ENCODE measurements at places on chromosomes 1 and 21.

DNA sequence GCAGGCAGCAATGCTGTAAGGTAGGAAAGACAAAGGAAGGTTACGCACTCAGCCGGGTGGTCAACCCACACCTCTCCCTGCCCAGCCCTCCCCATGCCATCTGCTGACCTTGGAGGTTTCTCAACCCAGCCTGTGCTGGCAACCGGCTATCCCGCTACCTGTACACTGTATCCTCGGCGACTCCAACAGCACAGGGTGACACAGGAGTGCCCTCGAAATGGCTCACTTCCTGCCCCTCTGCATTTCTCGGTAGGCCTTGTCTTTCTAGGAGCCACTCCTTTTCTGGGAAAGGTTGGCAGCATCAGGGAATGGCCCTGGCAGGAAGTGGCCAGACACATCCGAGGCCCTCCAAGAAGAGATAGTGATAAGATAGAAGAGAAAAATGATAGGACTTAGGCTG is 124.0 kb downstream of the PROX1 start:
- no peak for DNase-seq

DNA sequence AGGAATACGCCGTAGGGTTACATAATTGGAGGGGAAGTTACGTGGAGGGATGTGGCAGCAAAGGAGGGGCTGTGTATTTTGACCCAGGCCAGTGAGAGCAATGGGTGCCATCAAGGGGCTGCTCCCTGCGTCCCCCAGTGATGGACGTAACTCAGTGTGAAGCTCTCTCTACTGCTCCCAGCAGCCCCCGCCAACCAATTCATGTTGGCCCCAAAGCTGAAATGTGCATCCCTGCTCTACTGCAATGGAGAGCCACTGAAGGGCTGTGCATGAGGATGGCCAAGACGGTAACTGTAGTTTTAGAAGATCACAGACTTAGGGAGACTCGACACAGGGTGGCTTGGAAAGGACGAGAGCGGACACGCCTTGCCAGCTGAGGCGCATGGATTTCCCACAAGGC is 38.3 kb downstream of the PGBD5 start:
- DNase-seq = no peak

- DNase-seq = no peak
These were observed 106.7 kb upstream of the SLC5A9 start for GRCh38 chr1:48115835-48116234.

GRCh38 chr1:95716097-95716496 is 482.1 kb downstream of the RWDD3 start:
- DNase-seq = no peak

GRCh38 chr1:69163241-69163640 is 404.5 kb upstream of the LRRC7 start:
- DNase-seq = no peak

DNA sequence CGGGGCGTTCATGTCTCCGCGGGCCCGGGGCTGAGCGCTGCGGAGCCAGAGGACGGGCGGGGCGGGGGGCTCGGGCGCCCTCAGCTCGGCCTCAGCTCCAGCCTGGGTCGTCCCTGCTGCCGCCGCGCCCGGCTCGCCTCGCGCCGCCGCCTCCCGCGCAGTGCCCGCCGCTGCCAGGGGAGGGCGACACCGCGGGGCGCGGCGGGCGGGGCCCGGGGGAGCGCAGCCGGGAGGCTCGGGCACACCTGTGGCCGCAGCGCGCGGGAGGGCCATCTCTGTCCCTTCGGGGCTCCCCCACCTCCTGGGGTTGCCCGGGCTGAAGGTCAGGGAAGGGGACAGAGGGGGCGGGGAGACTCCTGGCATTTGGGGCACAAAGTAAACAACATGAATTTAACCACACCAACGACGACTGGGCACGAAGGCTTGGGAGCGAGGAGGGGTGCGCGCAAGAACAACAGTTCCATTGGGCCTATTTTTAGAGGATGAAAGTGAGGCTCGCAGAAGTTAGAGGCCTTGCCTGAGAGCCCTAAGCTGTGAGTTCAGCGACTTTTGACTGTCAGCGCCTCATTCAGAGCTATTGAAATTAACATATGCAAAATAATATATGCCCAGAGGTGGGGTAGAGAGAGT is at the start of gene FAM131C:
FAM131C (minus strand) TSS at position 162 of the 630 bp plus-strand sequence. CDS start 209 bp downstream, outside the sequence.
- DNase-seq = peak; percentile 91

DNA sequence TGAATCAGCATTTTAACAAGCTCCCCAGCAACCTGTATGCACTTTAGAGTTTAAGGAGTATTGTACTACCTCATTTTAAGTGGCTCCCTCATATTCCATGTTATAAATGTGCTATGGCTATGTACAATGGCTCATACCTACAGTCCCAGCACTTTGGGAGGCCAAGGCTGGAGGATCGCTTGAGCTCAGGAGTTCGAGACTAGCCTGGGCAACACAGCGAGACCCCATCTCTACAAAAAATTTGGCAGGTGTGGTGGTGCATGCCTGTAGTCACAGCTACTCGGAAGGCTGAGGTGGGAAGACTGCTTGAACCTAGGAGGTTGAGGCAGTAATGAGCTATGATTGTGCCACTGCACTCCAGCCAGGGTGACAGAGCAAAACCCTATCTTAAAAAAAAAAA is 40.2 kb downstream of the PGBD5 start:
- DNase-seq = no peak

GRCh38 chr1:3004285-3005205 is 16.7 kb upstream of the ACTRT2 start:
- no peak for DNase-seq

GRCh38 chr21:38349111-38349746 is 92.4 kb downstream of the KCNJ15 start:
- no peak for DNase-seq

- DNase-seq = no peak
These were observed 39.4 kb downstream of the VANGL2 start for GRCh38 chr1:160439718-160440117.

GRCh38 chr1:214310010-214310409 is 29.1 kb downstream of the SMYD2 start:
- DNase-seq = no peak

DNA sequence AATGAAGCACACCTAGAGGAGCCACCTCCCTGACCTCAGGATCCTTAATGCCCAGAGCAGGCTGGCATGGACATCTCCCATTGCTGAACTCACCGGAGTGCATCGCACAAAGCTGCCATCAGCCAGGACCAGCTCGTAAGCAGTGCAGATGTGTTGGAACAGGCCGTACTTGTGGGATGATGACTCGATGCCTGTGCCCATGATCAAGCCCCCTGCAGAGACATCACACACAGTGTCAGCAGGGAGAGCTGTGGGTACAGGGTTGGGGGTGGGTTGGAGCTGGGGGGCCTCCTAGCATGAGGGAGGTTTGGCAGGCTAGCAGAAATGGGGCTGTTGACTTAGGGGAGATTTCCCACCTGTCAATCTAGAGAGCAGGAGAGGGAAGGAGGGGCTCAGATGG is 12.0 kb downstream of the DHCR24 start:
- no peak for DNase-seq

DNA sequence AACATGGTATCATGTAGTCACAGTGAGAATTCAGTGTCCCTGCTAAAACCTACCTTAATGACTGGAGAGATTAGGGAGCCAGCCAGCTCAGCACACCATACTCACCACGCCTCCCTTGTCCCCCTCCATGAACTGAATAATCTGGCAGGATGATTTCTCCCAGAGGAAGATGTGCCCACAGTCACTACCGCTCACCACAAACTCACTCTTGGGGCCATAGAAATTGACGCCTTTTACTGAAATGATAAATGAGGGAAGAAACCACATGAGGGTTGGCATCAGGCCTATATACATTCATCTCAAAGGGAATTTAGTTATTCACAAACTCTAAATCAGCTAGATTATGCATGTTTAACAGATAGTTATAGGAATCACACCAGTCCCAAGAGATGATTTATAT is 17.4 kb downstream of the PEA15 start:
- DNase-seq = no peak

GRCh38 chr1:185438936-185439335 is 121.9 kb upstream of the IVNS1ABP start:
- DNase-seq = no peak

DNA sequence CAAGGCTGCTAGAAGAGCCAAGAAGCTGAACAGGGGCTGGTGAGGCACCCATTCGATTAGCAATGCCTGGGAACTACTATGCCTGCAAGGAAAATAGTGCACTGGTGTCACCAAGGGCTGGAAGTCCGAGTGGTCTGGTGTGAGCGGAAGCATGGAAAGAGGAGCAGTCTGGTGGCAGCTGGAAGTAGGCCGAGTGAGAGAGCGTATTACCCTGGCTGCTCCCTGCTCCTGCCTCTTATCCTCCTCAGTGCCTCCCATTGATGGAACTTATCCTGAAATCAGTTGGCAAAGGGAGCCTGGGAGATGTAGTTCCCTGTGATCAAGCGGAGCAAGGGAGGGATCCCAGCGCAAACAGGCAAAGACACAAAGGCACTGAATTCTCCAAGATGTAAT is 9.6 kb downstream of the SMAP2 start:
- DNase-seq = peak; percentile 78

DNA sequence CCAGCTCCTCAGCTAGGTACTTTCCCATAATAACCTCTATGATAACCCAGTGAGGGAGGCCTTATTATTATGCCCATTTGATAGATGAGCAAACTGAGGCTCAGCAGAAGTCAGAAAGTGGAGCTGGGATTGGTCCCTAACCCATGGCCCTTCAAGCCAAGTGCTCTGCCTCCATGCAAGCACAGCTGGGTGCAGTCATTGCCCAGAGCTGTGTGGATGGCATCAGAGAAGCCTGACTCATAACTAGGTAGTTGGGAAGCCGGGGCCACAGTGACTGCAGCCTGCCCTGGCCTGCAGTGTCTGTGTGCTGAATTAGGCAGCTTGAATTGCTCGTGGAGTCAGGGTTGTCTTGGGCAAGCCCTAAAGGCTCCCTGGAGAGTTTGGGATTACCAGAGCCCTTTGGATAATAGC is 89.9 kb upstream of the SLC2A1 start:
- no peak for DNase-seq

DNA sequence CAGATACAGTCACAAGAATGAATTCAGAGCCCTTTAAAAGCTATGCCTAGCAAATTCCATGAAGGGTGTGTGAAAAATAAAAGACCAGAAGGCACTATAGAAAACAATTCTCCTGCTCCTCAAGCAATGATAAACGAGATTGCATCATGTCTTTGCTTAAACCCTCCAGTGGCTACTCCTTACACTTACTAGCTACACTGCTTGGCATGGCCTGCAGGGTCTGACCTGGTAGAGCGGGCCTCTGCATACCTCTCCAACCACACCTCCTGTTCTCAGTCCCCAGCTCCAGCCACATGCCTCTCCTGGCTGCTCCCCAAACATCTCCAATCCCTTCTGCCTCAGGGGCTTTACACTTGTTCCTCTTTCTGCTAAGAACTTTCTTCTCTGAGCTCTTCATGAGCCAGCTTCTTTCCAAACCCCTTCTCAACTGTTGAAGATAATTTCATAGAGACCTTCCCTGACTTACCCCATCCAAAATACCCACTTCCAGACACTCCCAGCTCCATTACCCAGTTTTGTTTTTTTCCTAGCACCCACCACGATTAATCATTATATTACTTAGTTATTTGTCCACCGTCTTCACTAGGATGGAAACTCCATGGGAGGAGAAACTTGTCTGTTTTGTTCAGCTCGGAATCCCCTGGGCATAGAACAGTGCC is 11.2 kb upstream of the CREG1 start:
- DNase-seq = no peak

GRCh38 chr1:229224308-229224707 is 46.6 kb upstream of the RAB4A start:
- no peak for DNase-seq

Data from K562 (cell line).